ENCODE measurements at places on chromosomes 12 and 14.
A peak's percentile ranks its signal among the peaks of the same experiment; 100 is the strongest.

GRCh38 chr14:75303381-75303789 is 24.8 kb downstream of the FOS start:
- DNase-seq = no peak

- DNase-seq = peak; percentile 27
Measured at GRCh38 chr14:70808416-70809224, 693 bp downstream of the MAP3K9 start.

GRCh38 chr12:51913071-51914033 is 6.0 kb downstream of the ACVRL1 start:
- no peak for DNase-seq

DNA sequence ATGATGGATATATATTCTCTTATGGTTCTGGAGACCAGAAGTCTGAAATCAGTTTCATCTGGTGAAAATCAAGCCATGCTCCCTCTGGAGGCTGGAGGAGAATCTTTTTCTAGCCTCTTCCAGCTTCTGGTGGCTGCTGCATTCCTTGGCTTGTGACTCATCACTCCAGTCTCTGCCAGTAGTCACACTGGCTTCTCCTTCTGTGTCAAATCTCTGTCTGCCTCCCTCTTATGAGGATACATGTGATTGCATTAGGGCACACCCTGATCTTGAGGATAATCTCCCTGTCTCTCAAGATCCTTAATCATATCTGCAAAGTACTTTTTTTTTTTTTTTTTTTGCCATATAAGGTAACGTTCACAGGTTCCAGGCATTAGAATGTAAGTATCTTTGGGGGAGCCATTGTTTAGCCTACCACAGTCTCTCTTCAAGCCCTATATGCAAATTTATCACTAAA is 17.7 kb downstream of the DNAL1 start:
- no peak for DNase-seq

DNA sequence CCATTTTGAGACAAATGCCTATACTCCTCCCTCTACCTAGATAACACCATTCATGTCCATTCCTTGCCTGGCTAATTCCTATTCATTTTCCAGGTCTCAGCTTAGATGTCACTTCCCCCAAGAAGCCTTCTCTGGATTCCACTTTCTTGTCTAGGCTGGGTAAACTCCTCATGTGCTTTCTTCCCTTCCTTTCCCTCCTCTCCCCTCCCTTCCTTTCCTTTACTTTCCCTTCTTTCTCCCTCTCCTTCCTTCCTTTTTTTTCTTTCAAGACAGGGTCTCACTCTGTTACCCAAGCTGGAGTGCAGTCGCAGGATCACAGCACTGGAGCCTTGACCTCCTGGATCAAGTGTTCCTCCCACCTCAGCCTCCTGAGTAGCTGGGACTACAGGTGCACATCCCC is 3.5 kb upstream of the UTP20 start:
- DNase-seq = no peak

DNA sequence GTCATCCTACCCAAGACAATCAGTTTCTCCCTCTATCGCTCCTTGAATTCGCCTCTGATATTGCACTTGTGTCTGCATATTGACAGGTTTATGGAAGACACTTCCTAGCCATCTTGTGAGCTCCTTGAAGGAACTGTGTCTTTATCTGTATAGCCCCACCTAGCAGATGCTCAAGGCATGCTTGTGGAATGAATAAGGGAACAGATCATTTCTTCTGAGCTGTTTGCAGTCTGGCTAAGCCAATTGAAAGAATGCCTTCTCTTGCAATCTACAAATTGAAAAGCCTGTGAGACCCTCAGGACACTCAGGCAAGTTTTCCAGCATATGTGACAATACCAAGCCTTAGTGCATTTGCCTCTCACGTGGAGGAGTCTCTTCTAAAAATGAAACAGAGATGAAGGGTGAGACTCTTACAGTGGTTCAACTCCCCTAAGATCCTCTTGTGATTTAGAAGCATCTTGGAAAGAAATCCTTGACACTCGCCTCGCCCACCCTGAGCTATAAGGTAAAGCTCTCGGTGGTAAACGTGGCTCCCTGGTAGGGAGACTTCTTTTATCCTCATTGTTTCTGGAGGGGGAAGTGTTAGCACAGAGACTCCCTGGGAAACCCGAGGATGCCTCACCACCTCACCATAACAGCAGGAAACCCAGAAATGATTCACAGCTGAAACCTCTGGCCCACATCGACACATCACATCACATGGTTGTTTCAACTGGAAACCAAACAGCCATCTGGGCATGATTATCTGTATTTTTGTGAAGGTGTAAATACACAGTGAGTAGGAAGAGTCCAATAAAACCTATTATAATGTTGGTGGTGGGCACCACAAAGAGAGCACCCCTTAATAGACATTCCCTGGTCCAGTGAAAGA is 112.3 kb upstream of the BCL2L14 start:
- peak; percentile 6 for DNase-seq

DNA sequence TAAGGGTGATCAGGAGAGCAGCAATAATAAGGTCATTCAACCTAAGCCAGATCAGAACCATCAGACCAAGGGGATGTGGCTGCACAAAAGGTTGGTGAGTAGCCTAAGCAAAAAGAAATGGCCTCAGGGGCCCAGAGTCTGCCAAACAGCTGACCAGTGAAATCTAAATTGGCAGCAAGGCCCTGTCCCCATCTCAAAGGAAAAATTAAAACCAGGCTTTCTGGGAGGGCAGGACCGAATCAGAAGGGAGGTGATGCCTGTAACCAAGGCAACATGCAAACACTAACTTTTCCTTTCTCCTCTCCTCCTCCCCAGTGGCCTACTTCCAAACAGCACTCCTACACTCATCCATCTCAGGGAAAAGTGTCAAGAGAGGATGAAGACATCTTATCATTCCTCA is 256.4 kb downstream of the NUAK1 start:
- DNase-seq = no peak

- DNase-seq = no peak
Measured at GRCh38 chr14:37124614-37125013, 47.8 kb downstream of the SLC25A21 start.

GRCh38 chr14:61191733-61192132 is 89.4 kb downstream of the TMEM30B start:
- no peak for DNase-seq

- DNase-seq = no peak
Measured at GRCh38 chr12:64835901-64836300, 11.5 kb downstream of the TBC1D30 start.

DNA sequence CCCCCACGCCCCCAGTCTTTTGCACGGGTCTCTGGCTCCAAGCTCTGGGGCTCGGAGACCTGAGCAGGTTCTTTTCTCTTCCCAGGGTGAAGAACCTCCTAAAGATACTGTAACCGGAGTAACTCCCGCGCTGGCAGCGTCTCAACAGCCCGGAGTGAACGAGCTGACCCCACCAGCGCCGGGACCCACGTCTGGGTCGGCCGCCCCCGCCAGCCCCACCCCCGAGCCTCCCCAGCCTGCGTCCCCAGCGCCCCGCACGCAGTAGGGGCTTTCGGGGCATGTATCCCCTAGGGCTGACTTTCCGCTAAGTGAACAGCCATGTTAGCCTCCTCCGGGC is 858 bp downstream of the SLC35F4 start:
- no peak for DNase-seq

Data from stimulated activated CD8-positive, alpha-beta memory T cell treated with anti-CD3 and anti-CD28 coated beads, Interleukin-15, amount 100 ng/mL, for 4 hours (primary cell).